ENCODE measurements at places on chromosomes 11 and 22.
A peak's percentile ranks its signal among the peaks of the same experiment; 100 is the strongest.

DNA sequence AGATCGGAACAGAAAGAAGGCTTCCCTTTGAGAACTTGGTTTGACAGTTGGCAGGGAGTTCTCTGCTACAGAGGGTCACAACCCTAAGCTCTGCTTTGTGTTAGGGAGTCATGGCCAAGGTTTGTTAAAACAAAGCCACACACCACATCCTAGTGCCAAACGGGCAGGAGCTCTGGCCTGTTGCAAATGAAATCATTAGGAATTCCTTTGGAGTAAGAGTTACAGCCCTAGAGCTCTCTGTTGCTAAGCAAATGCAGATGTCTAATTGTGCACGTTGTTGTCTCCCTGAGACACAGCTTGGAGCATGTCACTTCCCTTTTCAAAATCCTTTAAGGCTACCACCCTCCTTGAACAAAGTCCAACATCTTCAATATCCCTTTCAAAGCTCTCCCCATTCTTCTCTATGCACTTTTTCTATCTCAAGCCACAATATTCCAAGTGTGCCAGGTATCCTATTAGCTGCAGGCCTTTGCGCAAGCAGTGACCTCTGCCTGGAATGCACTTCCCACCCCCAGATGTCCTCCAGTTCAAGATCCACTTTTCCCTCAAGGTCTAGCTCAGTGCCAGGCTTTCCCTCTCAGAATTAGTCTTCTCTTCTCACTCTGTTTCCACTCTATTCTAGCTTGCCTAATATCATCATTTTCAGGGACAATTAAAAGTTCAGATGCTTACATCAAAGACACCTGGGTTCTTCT lies 253.7 kb upstream of the POU2AF2 start:
- H3K36me3 ChIP-seq, result no peaks in the 10 kb centered on the region
- DNase-seq, result no peak

DNA sequence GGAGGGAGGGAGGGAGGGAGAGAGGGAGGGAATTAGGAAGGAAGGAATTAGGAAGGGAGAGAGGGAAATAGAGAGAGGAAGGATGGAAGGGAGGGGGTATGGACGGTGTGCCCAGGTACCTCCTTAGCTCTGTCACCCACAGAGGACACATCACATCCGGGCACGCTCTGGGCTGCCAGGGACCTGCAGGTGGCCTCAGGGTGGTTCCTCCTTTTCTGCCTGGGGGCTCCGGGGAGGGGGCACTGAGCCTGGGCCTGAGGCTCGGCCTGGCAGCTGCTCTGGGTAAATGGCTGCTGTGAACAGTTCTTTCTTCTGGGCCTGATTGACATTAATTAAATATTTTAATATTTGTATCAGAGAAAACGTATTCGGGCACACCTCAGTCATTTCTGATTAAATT lies 733.5 kb downstream of the BRD1 start:
- H3K27ac ChIP-seq, result no peak overlapping the region
- H3K27me3 ChIP-seq, result no peaks in the 10 kb centered on the region
- no peaks in the 10 kb centered on the region for H3K4me1 ChIP-seq
- H3K36me3 ChIP-seq, result no peaks in the 10 kb centered on the region

GRCh38 chr11:68082481-68082880 lies 38.7 kb downstream of the CHKA start:
- no peaks in the 10 kb centered on the region for H3K4me1 ChIP-seq
- H3K4me3 ChIP-seq, result no peak overlapping the region
- peaks cover 40% of the 10 kb centered on the region for H3K36me3 ChIP-seq
- DNase-seq, result no peak

GRCh38 chr22:45491841-45492240 lies 10.8 kb upstream of the FBLN1 start:
- no peak overlapping the region for H3K4me3 ChIP-seq
- DNase-seq, result no peak
- peaks cover 21% of the 10 kb centered on the region for H3K27me3 ChIP-seq

- H3K27ac ChIP-seq, result no peak overlapping the region
- no peak overlapping the region for H3K4me3 ChIP-seq
- no peak for DNase-seq
- no peaks in the 10 kb centered on the region for H3K36me3 ChIP-seq
- no peaks in the 10 kb centered on the region for H3K4me1 ChIP-seq
Measured at GRCh38 chr22:27124351-27124966, 467.1 kb downstream of the MIAT start.

- no peaks in the 10 kb centered on the region for H3K4me1 ChIP-seq
- no peak overlapping the region for H3K27ac ChIP-seq
- H3K4me3 ChIP-seq, result no peak overlapping the region
Measured at GRCh38 chr11:70603756-70604211, 205.5 kb downstream of the CTTN start.

DNA sequence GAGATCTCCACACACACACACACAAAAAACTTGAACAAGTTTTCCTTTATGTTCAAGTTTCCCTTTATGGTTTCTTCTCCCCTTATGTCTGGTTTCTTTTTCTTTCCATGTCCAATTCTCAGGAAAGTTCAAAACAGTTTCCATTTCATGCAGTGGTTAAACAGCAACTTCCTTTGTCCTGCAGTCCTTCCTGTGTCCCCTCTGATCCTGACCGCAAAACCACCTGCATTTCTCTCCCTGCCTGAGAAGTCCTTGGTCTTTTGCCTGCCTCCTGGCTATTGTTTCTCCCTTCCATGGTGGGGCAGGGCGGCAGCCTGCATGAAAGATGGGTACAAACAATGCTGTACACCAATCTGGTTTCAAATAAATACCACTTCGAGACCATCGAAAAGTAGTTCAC lies 58.3 kb upstream of the SORL1 start:
- no peak for DNase-seq
- H3K27ac ChIP-seq, result no peak overlapping the region
- no peaks in the 10 kb centered on the region for H3K4me1 ChIP-seq
- H3K36me3 ChIP-seq, result no peaks in the 10 kb centered on the region

DNA sequence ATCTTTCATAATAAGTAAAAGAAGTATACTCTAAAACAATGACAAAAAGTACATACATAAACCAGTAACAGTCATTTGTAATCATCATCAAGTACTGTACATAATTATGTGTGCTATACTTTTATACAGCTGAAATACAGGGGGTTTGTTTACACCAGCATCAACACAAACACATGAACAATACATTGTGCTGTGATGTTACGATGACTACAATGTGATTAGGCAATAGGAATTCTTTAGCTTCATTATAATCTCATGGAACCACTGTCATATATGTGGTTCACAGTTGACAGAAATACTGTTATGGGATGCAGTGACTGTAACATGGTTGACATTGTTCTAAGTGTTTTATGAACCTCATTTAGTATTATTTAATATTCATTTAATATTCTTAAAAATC lies 914.4 kb upstream of the TENM4 start:
- no peaks in the 10 kb centered on the region for H3K36me3 ChIP-seq
- H3K27me3 ChIP-seq, result no peaks in the 10 kb centered on the region
- H3K27ac ChIP-seq, result no peak overlapping the region
- H3K4me3 ChIP-seq, result no peak overlapping the region

- peaks cover 43% of the 10 kb centered on the region for H3K36me3 ChIP-seq
- no peak overlapping the region for H3K27ac ChIP-seq
- H3K4me1 ChIP-seq, result no peaks in the 10 kb centered on the region
- H3K4me3 ChIP-seq, result no peak overlapping the region
- no peak for DNase-seq
- H3K27me3 ChIP-seq, result no peaks in the 10 kb centered on the region
Measured at GRCh38 chr11:46493791-46494190, 100.0 kb downstream of the AMBRA1 start.

GRCh38 chr22:30718938-30719337 lies 24.3 kb downstream of the OSBP2 start:
- H3K36me3 ChIP-seq, result no peaks in the 10 kb centered on the region
- H3K27ac ChIP-seq, result no peak overlapping the region
- H3K27me3 ChIP-seq, result no peaks in the 10 kb centered on the region
- H3K4me1 ChIP-seq, result peaks cover 11% of the 10 kb centered on the region
- H3K4me3 ChIP-seq, result no peak overlapping the region
- DNase-seq, result no peak

DNA sequence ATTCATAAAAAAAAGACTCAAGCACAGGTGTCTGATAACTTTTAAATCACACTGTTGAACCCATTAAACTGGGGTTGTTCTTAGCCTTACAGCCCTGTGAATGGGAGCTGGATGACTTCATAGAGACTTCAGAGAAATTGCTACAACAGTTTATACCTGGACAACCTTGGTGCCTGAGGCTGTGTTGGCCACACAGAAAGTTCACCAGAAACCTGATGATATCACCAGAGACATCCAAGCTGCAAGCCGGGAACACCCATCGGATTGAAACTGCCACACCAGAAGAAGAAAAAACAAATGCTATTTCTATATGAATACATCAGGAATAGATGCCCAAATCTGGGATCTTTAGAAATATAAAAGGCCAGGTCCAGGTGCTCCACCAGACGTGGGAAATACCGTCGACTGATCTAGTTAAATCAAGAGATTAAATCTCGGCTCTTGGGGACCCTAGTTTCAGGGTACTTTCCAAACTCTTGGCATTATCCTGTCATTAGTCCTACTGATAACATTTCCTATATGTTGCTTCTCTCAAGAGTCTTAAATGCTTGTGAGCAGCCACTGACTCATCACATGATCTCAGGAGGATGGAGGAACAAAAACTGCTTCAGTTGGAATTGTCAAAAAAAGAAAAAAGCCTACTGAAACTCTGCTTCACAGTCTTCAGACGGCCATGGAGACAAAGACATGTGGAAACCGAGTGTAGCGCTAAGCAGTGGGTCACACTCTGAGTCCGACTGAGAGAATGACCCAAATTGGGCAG lies 28.6 kb upstream of the APOL5 start:
- no peak for DNase-seq
- no peak overlapping the region for H3K27ac ChIP-seq
- H3K4me3 ChIP-seq, result no peak overlapping the region
- H3K36me3 ChIP-seq, result no peaks in the 10 kb centered on the region
- H3K4me1 ChIP-seq, result no peaks in the 10 kb centered on the region

DNA sequence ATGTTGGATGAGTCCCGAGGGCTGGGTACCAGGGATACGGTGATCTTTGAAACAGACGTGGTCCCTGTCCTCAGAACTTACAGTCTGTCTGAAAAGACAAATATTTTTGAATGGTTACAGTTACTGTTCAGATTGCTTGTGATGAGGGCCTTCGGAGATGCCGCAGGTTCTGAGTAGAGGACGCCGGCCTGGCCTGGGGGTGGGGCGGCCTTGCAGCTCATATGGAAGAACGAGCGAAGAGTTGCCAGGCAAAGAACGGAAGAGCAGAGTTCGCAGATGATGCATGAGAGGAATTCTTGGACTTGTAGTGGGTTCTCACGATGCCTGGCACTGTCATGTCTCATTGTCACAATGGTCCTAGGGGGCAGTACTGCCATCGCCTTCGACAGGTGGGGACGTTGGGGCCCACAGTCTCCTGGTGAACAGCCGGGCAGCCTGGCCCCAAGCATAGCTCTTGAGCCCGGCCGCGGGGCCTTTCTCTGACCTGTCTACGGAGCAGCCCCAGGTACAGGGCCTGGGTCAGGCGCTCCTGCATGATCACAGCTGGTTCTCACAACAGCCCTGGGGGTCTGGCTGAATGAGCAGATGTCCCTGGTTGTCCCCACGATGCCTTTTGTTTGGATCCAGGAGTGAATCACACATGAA lies 60.9 kb upstream of the PARVG start:
- H3K36me3 ChIP-seq, result no peaks in the 10 kb centered on the region
- H3K4me3 ChIP-seq, result no peak overlapping the region
- H3K4me1 ChIP-seq, result no peaks in the 10 kb centered on the region
- no peak overlapping the region for H3K27ac ChIP-seq

DNA sequence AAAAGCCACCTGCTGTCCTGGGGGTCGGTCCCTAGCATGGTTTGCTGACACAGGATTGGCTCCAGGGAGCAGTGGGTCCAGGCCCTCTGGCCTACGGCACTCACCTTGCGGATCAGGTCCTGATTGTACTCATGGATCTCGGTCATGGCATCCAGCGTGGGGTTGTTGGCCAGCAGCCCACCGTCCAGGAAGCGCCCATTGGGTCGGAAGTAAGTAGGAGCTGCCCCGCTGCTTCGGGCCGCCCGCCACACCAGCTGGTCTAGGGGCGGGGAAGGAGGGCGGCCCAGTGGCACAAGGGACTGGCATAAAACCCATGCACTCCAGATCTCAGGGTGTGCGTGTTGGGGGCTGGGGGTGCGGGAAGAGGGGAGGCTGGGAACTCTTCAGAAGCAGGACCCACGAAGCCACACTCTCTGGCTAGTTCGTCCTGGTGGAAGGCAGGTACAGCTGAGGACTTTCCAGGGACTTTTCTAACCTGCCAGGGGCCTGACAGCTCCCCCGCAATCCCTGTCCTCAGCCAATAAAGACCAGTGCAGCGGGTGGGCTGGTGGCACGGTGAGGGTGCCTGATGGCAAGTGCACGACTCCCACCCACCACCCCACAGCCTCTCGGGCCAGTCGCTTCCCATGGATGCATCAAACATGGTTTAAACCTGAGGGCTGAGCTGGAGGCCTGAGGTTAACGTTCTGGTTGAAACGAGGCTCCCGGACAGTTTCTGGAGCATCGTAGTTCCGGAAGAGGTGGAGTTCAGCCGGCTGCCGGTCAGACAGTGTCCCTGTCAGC lies 5.1 kb upstream of the BAIAP2L2 start:
- no peaks in the 10 kb centered on the region for H3K27me3 ChIP-seq
- no peak for DNase-seq
- H3K4me1 ChIP-seq, result peaks cover 32% of the 10 kb centered on the region
- no peak overlapping the region for H3K27ac ChIP-seq
- no peak overlapping the region for H3K4me3 ChIP-seq
- no peaks in the 10 kb centered on the region for H3K36me3 ChIP-seq

DNA sequence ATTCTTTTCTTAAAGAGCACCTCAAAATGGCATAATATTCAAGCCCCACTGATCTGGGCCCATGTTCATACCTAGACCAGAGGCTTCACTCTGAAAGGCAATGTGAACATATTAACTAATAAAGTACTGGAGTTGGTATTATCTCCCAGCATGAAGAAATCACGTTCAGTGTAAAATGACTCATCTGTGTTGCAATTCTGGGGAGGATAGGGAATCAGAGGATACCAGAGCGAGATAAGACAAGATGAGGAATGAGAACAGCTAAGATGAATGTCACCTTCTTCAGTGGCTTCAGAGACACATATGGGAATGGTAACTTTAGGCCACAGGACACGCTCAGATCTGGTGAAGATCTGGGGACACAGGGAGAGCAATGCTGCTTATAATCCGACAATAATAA lies 121.1 kb downstream of the NTM start:
- H3K27me3 ChIP-seq, result peaks cover 4% of the 10 kb centered on the region
- no peak for DNase-seq
- no peaks in the 10 kb centered on the region for H3K4me1 ChIP-seq
- H3K4me3 ChIP-seq, result no peak overlapping the region

DNA sequence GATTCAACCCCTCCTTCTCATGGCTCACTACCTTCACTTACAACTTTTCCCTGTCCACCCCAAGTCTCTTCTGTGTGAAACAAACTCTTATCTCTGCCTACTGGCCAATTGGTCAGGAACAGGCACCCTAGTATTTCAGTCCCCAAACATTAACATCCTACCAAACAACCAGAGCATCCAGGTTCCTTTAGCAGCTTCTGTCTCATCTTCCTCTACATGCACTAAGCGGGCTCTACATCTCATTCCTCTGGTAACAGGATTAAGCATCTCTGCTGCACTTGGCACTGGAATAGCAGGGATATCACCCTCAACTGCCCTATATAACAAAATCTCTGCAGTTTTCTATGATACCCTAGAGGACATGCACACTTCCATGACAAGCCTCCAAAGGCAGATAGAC lies 116.2 kb downstream of the JRKL start:
- peak overlapping the region; percentile 24 for H3K4me3 ChIP-seq
- H3K27me3 ChIP-seq, result no peaks in the 10 kb centered on the region
- DNase-seq, result no peak
- H3K36me3 ChIP-seq, result no peaks in the 10 kb centered on the region
- H3K27ac ChIP-seq, result peak overlapping the region; percentile 93

Measured in K562 (cell line).